ENCODE measurements at places on chromosomes 12 and 14.

DNA sequence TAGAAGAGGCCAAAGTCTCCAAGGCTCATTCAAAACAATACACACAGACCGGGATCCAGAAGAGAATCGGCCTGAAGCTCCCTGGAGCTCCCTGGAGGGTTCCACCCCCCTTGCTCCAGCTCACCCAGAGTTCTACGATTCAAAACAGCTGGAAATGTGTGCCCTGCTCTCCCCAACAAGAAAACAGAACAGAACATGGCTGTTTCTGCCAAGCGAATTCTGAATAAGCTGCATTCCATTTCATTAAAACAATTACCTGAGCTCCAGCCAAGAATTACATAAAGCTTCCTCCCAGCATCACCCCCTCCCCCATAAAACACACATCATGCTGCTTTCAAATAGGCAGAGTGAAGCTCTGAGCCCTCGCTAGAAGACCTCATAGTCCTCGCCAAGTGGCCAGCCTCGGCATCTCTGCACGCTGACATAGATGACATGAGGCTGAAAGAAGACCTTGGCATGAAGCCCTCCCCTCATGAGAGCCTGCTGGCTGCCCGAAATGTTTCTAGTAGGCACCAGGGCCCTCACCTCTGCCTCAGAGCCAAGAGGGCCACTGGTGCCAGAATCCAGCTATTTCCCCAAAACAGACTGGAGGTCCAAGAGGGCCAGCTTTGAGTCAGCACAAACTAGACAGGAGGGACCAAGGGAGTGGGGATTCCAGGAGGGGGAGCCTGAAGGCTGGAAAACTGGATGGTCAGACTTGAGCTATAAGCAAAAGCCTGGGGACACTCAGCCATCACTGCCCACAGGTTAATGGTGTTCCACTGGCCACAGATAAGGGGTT is 8.3 kb downstream of the PXN start:
- DNase-seq, result no peak

DNA sequence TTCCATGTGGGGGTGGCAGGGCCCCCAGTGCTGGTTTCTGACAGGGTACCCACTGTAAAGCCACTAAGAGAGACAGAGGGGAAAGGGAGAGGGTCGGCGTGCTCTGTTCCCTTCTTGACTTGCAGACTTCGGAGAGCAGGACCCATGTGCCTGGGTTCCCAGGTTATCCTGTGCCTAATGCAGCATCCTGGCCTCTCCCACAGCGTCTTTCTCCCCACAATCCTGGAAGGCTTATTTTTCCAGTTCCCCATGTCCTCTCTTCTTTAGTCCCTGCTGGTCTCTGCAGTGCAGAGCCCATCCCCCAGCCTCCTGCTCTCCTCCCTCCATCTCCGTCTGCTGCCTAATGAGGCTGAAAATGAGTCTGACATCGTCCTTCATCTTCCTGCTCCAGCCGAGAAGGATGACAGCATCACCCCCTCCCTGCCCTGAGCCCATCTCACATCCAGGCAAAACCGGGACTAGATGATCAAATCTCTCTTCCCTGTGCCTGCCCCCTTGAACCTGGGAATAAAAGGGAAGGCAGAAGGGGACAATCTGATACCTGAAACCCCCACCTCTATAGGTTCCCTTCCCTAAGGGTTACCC is 15.1 kb downstream of the CALCOCO1 start:
- DNase-seq, result no peak

GRCh38 chr14:104435147-104436046 is 144.2 kb upstream of the C14orf180 start:
- no peak for DNase-seq

DNA sequence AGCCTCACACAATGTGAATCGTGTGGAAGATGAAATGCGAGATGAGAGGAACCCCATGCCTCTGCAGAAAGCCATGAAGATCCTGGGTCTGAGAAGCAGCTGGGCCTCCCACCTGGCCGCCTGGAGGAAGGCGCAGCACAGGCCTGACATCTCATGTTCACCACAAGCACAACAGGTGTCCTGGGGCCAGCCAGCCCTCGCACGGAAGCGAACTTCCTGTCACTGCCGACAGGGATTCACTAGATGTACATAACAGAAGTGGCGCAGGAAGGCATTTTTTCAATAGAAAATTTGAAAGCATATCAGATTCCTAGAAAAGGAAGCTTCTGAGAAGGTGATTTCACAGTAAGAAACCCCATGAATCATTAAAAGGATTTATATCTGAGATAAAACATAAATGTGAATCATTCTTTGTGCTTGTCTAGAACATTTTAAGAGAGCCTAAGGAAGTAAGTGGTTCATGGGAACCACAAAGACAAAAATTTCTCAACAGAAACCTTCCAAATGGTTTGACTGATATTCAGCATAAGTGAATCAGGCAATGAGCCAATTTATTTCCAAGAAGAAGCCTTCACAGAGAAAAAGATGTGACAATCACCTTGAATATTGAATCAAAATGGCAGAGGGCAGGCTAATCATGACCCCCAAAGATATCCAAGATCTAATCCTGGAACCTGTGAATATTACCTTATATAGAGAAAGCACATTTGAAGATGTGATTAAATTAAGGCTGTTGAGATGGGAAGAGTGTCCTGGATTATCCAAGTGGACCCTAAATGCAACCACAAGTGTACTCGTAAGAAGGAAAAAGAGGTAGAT is 311.9 kb downstream of the DUSP6 start:
- peak; percentile 56 for DNase-seq

GRCh38 chr12:89977405-89978085 is 268.9 kb upstream of the ATP2B1 start:
- DNase-seq, result no peak

GRCh38 chr14:65916055-65916454 is 503.5 kb downstream of the FUT8 start:
- no peak for DNase-seq

DNA sequence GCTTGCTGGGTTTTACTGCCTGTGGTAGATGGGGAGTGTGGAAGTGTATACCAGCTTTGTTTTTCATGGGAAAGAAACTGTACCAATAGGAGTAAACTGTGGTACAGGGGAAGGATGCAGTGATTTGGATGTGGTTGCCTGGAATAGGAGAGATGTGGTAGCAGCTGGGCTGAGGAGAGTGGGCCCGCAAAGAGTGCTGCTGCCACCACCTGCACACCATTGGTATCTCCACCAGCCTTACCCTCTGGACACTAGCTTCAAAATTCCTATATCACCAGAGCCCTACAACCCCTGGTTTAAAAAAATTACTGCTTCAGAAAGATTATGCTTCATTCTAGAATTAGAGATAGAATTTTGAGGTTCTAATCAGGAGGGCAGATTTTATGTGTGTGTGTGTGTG is 53.6 kb downstream of the AKAP6 start:
- DNase-seq, result no peak

DNA sequence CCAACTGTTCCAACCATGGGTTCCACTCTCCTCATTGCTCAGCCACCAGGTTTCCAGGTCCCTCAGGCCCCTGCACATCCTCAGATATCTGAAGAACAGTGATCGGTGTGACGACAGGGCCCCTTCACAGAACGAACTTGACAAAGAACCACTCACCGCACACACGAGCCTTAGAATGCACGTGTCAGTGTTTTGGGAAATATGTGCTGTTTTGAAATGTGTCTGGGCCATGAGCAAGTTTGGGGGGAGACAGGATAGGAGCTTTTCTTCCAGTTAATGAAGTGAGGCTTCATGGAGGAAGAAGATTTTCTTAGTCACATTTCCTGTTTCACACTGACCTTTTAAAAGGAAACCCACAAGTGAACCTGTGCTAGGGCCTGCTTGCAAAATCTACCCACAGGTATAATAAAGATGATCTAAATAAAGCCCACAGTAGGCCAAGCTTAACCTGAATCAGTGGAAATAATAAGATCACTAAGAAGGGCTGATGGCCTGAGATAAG is 58.6 kb downstream of the ZFP36L1 start:
- DNase-seq, result no peak

DNA sequence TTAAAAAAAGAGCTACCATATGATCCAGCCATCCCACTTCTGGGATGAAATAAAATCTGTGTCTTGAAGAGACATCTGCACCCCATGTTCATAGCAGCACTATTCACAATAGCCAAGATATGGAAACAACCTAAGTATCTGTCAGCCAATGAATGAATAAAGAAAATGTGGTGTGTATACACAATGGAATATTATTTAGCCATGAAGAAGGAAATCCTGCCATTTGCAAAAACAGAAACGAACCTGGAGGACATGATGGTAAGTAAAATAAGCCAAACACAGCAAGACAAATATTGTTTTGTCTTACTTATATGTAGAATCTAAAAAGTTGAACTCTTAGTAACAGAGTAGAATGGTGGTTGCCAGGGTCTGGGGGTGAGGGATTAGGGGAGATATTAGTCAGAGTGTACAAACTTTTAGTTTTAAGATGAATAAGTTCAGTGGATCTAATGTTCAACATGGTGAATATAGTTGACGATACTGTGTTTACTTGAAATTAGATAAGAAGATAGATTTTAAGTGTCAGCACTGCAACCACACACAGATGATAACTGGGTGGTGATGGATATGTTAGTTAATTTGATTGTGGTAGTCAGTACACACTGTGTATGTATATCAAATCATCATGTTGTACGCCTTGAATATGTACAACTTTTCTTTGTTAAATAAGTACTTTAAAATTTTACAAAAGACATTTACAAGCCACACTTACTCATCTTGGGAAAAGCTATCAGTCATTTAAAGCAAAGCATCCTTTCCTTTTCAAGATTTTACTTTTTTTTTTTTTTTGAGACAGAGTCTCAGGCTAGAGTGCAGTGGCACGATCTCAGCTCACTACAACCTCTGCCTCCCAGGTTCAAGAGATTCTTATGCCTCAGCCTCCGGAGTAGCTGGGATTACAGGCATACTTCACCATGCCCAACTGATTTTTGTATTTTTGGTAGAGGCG is 89.9 kb downstream of the BICD1 start:
- DNase-seq, result no peak

- no peak for DNase-seq
Measured at GRCh38 chr12:109288571-109288970, 20.5 kb downstream of the FOXN4 start.

GRCh38 chr12:76878099-76878898 is 520 bp downstream of the CSRP2 start:
- DNase-seq, result no peak

- DNase-seq, result no peak
Measured at GRCh38 chr12:12582193-12582881, 19.7 kb upstream of the DUSP16 start.

GRCh38 chr12:11805043-11805442 is 155.6 kb downstream of the ETV6 start:
- no peak for DNase-seq

DNA sequence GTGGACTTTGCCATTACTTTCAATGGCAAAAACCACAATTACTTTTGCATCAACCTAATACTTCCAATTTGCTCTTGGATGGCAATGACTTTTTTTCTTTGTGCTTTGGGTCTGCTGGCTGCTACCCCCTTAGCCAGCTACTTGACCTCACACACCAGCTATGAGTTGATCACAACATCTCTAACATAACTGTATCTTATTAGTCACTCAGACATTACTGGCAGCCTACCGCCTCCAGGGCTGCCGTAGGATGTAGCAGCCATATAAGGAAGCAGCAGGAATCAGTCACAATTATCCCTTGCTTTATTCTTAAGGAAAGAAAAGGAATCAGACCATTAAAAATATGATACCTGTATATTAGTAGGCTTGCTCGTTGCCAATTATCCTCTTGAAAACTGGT is 260.5 kb downstream of the ADAMTS20 start:
- no peak for DNase-seq

DNA sequence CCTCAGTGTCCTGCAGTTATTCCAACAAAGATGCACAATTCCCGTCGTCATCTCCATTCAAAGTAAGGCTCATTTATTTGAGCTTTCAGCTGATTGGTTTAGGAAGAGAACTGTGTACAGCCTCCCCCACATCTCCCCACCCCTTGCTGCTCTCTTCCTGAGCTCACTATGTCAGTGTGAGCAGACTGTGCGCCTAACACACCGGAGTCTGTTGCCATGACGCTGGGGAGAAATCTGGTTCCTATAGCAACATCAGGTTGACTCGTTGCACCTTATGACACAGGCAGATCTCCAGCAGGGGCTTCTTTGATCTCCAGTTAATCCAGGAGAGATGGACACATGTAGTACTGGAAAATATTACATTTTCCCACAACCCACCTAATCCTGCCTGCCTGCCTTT is 319.4 kb downstream of the CACNA1C start:
- no peak for DNase-seq

- no peak for DNase-seq
Measured at GRCh38 chr12:67364228-67364627, 95.1 kb downstream of the CAND1 start.

All from activated CD4-positive, alpha-beta T cell treated with anti-CD3 and anti-CD28 coated beads for 24 hours (primary cell).